HS-27A (cell line): ENCODE measurements at places on chromosomes 4 and X.
A peak's percentile ranks its signal among the peaks of the same experiment; 100 is the strongest.

DNA sequence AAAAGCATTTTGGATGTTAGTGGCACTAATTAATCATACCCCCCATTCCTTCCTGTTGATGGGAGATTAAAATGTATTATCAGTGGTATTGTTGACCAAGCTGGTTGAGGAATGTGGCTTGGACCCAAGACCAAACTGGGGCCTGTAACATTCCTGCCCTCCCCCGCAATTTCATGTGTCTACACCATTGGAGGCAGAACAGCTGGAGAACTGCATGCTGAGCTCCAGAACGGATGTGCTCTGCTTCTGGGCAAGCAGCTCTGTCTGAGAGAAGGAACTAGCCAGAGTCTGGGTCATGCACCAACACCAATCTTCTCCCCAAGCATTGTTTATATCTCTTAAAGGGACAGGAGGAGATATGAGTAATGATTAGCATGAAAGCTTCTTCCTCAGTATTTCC is 185.5 kb downstream of the CEP135 start:
- no peak for DNase-seq

DNA sequence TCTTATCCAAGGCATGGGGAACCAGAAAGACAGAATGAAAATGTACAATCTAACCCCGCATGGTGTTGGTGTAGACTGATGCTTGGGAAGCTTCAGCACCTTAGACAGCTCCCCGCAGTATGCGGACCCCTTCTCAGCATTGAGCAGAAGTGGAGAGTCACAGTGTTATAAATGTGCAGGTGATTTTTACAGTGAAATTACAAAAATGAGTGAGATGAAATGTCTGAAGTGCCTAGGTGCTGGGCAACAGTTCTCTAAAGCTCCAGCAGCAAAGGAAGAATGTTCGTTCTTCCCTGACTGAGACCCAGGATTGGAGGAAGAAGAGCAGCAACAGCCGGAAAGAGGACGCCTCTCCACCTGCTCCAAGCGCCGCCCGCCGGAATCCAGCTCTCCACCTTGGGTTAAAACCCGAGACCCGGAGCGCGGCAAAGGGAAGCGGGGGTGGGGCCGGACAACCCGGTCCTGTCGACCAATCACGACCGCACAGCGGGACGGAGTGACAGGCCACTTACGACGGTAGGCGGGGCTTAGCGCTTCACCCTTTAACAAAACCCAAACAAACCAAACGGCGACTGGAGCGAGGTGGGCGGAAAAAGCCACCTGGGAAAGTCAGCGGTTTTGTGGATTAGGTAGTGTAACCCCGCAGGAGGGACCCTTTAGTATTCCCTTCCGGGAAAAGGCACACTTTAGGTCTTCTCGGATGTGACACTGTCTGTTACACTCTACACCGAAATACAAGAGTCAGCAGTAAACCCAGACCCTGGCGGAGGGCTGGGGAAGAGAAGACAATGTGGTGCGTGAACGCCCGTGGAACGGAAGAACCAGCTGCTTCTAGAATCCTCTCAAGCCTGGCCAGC is at the start of gene GLRA3:
Gene GLRA3, minus strand, starts transcription at position 403 of the 857 bp plus-strand sequence. CDS start 436 bp downstream, outside the sequence.
- DNase-seq: no peak

- peak; percentile 77 for DNase-seq
Observed at GRCh38 chr4:15400981-15401671, 26.7 kb upstream of the C1QTNF7 start.

DNA sequence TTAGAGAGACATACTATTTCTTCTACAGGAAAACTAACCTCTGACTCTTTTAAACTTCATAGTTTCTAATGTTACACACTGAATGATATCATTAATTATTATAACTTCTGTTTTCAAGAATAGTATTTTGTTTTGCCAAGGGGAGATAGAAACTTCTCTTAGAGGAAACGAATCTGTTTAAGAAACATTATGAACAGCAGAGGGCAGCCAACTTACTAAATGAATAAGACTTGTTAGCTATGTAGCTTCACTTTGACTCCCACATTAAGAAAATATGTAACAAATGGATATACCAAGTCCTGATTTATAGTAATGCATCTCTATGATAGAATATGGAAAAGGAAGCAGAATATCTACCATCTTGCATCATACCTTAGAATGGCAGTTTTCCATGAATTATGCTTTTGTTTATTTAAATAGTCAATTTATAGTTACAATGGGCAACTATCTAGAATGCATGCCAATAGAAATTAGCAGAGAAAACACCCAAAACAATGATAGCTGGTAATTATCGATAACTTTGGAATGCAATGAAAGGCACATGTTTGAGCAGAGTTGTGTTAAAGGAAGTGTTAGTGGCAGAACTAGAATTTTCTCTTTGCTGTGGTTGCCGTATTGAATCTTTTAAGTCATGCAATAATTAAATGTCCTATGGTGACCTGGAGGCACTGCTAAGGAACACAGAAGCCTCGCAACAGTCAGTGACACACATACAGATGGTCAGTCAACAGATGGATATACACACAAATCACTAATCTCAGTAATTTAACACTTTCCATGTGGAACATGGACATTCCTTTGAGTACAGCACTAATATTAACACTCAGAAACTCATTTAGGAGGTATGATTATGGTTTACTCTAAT is 105.7 kb upstream of the PDLIM3 start:
- peak; percentile 14 for DNase-seq

GRCh38 chr4:1216869-1217294 is 32.0 kb downstream of the CTBP1 start:
- DNase-seq: no peak

- DNase-seq: no peak
Observed at GRCh38 chrX:55777596-55777995, 60.0 kb downstream of the RRAGB start.

DNA sequence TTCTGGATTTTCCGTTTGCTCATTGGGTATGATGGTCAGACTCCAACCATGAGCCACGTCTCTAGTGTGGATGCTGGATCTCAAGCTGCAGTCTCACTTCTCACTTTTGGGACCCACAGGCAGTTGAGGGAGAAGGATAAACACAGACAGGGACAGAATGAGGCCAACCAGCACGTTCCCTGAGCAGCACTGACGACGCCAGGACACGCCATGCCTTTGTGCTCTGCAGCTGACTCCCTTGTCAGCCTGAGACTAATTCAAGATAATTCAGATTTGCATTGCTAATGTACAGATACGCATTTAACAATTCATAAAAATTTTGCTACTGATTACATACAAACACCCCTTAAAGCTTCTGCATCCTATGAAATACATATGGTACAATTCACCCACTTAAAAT is 106.5 kb downstream of the FAM193A start:
- DNase-seq: no peak

DNA sequence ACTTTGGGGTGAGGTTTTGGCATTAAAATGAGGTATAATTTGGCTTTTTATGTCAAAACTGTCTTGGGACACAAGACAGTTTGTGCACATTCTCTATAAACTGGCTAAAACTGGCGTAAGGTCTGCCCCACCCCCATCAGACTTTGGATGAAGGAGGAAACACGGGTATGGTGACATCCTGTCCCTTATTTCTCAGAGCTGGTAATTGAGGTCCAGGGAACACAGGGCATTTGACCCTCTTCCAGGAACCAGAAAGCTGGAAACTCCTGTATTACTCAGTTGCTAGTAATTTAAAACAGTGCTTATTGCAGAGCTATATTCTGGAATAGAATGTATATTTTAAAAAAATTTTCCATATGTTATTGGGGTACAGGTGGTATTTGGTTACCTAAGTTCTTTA is 78.8 kb downstream of the SLC16A2 start:
- DNase-seq: no peak

GRCh38 chr4:59537246-59537886 is 1662.8 kb upstream of the ADGRL3 start:
- no peak for DNase-seq
